Pulmonary artery endothelial cell (primary cell): ENCODE measurements at places on chromosomes 12 and 14.

DNA sequence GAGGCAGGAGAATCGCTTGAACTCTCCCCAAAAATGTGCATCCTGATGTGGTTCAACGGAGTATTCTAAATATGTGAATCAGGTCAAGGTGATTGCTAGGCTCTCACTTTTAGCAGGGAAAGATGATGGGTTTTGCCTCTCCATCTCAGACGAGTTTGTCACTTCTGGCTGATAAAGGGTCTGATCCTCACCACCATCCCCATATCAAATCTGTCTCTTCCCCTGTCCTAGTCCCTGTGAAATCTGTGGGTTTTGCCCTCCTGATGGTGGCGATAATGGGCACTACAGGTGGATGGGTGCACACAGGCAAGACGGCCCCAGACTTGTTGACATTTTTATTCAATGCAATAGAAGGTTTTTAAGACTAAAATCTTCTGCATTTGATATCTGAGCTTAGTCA is 384.6 kb downstream of the GLT1D1 start:
- no peak for DNase-seq

- DNase-seq, result no peak
Measured at GRCh38 chr12:114884575-114884974, 200.6 kb upstream of the TBX3 start.

GRCh38 chr14:71591929-71592328 is 340.3 kb upstream of the RGS6 start:
- no peak for DNase-seq

DNA sequence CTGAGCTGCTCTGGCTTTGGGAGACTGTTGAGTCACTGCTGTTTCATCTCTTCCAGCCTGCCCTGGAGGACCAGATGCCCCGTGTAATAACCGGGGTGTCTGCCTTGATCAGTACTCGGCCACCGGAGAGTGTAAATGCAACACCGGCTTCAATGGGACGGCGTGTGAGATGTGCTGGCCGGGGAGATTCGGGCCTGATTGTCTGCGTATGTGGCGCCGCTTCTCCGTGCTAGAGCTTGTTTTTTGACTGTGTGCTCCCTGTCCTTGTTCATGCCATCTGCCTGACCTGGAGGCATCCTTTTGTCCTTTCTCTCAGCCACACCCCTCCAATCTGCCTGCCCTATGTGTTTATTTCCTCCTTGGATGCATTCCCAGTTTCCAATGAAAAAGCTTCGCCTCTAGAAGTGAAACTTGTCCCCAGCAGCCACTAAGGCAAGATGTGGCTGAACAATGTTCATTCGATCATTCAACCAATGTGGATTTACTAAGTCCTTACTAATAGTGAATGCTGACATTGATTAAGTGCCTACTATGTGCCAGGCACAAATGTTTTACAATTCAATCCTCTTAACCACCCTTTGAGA is 98.6 kb downstream of the NT5DC3 start:
- no peak for DNase-seq
